Fibroblast of the aortic adventitia (primary cell): ENCODE measurements at places on chromosomes 4 and X. TPM values are rescaled to one million over a fixed set of nuclear protein-coding genes. Genes with fewer than 3 reads are reported as not detected.

DNA sequence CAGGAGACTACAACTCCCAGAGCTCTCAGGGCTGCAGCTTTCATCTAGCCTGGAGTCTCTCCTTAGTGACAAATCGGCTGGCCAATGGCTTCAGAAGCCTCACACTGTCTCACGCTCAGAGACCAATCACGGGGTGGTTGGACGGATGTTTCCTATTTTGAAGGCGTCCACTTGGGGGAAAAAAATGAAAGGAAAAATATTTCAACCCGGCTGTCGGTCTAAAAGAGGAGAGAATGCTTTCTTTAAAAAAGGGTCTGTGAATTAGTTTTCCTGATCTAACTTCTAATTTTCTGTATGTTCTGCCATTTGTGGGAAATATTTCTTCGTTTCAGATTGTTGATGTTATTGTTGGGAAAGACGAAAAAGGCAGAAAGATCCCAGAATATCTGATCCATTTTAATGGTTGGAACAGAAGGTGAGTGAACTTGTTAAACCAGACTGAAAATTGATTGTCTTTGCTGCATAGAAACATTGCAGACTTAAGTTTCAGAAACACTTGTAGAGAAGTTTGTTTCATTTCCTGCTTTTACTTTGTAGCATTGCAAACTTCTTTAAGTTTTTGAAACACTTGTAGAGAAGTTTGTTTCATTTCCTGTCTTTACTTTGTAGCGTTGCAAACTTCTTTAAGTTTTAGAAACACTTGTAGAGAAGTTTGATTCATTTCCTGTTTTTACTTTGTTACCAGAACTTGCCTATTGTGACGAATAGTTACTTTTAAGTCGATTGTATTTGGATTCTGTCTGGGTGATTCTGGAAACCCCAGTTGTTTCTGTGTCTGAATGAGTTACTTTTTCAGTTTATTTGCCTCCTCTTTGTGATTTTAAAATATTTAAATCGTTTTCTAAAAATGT, 1.6 kb downstream of the MSL3 start:
- DNase-seq: peak; percentile 93

DNA sequence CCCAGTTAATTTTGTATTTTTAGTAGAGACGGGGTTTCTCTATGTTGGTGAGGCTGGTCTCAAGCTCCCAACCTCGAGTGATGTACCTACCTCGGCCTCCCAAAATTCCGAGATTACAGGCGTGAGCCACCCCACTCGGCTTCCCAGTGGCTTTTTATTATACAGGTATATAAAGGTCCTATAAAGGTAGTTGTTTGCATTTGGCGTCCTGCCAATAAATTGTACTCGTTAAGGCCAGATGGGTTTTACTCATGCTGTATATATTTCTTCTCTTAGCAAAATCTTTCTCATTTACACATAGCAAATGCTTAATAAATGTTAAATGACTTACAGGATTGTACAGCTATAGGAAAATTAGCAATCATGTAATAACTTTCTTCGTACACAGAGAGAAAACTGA, 6.9 kb downstream of the SHROOM3 start:
- no peak for DNase-seq

Gene ANKRD50
- total RNA-seq: 22.2 and 23.4 TPM in 2 replicates

Gene MAGEC3
- total RNA-seq: 0.27 TPM in 1 of 2 replicates, not detected in the other

DNA sequence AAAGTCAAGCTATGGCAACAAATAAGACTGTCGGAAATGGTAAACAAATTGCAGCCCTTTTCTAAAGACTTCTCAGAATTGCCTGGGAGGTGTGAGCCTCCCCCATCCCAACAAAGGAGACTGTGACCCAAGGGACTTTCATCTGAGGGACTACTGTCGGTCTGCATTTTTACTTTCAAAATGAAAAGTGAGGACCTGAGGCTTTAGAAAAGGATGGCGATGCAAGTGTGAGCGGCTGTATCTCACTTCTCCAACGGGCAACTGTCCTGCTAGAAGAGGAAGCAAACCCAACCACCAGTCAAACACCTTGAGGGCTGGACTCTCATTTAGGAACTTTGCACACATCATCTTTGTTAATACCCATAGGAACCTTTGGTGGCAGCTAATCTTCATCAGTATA, 62.6 kb upstream of the CLNK start:
- DNase-seq: no peak

- DNase-seq: no peak
Measured at GRCh38 chr4:146073517-146073916, 102.0 kb upstream of the LSM6 start.

DNA sequence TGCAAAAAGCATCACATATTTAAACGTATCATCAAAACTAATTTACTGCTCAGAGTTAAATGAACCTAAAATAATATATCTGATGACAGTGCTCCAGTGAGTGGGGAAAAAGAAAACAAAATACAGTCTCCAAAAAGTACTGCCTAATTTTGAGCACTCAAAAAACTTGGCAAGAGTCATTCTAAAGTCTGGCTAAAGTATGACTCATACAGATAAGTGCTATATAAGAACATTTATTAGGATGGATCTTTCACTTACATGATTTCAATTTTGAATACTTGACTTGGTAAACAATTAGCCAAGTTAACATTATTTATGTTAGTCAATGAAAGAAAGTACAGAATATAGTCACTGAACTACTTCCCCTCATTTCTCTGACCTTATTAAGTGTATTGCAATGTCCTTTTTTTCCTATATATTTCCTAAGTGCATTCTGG, 27.2 kb downstream of the FBXO8 start:
- DNase-seq: peak; percentile 84
